ENCODE measurements at places on chromosomes 3 and 15.

DNA sequence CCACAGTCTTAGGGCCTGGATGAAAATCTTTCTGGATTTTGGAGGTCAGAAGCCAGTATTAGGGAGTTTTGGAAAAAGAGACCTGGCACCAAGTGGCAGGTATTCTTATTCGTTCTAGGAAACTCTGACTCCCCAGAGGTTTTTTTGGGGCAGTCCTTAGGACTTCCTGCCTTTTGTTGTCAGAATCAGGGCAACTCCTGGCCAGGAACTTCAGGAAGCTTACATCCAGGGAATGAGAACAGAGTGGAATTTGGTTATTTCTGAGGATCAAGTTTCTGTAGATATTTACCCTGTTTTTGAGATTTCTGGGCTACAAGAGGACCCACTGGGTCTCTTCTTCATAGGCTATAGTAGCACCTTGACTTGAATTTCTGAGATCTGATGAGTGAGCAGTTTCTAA lies 15.5 kb downstream of the SCN10A start:
- no peak for DNase-seq

DNA sequence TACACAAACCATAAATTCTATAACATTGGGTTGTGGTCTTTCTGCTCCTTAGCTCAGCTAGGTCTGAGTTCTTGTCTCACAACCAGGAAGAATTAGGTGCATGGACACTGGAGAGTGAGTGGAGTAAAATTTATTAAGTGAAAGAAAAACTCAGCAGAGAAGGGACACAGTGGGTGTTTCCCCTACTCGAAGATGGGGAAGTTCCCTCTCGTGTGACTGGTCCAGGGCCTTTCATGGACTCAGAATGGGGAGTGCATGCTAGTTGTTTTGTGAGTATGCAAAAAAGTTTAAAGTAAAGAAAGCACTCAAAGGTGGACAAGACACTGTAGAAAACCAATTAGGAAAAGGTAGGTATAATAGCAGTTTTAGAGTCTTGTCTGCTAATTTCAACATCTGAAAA lies 215.5 kb upstream of the RORA start:
- no peak for DNase-seq

DNA sequence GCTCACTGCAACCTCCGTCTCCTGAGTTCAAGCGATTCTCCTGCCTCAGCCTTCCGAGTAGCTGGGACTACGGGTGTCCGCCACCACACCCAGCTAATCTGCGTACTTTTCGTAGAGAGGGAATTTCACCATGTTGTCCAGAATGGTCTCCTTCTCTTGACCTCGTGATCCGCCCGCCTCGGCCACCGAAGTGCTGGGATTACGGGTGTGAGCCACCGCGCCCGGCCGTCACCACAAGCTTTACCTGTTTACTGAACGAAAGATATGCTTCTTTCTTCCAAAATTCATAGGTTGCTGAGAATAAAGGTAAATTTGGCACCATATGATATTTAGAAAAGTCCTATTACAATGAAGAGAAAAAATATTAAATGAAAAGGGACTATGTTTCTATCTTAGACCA lies 333.5 kb upstream of the EPHA6 start:
- DNase-seq = no peak

- peak; percentile 47 for DNase-seq
These were observed 364.9 kb upstream of the RBMS3 start for GRCh38 chr3:28915741-28916500.

- DNase-seq = no peak
These were observed 51.0 kb downstream of the ZDHHC19 start for GRCh38 chr3:196159952-196160804.

DNA sequence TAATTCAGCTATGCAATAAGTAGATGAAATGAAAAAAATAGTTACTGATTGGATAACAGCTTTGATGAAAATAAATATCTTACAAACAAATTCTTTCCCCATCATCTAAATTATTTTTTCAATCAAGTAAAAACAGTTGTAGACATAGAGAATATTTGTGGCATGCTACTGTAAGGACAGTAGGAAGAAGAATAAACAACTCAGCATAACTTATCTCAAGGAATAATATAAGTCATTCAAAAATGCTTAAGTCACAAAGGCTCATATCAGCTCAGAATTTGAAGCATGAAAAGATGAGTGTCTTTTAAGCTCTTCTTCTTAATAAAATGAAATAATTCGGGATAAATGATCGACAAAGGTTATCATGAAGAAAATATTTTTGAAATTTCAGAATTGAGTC lies 1029.0 kb downstream of the ROBO1 start:
- DNase-seq = no peak

GRCh38 chr3:59653405-59654122 lies 603.7 kb upstream of the CFAP20DC start:
- DNase-seq = no peak

DNA sequence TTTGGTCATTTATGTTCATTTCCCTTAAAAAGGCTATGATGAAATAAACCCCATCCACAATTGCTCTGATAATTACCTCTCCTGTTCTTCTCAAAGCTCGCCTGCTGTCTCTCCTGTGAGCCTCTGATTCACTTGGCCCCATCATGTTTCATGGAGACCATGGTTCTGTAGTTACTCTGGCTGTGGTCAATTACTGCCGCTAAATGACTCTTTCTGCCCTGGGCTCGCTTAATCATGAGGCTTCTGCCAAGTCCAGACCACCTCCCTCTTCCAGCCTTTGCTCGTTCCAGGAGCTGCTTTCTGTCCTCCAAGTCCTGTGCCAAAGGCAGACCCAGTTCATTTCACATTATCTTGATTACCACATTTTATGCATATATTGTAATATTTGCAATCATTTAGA lies 91.9 kb downstream of the THSD4 start:
- DNase-seq = no peak

GRCh38 chr3:45689787-45690145 lies 570 bp downstream of the SACM1L start:
- DNase-seq = no peak

DNA sequence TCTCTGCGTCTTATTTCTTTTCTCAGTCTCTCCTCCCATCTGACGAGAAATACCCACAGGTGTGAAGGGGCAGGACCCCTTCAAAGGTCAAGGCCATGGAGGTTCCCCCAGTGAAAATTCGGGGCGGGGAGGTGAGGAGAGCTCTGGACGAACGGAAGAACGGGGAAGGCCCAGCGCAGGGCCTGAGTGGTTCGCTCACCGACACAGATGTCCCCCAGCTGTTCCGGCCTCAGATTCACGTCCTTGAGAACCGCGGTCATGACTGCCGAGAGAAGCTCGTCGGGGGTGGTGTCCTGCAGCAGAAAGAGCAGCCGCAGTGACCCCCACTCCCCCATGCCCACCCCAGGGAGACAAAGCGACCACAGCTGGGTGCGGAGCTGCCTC lies 542 bp downstream of the ACAA1 start:
- DNase-seq = no peak

DNA sequence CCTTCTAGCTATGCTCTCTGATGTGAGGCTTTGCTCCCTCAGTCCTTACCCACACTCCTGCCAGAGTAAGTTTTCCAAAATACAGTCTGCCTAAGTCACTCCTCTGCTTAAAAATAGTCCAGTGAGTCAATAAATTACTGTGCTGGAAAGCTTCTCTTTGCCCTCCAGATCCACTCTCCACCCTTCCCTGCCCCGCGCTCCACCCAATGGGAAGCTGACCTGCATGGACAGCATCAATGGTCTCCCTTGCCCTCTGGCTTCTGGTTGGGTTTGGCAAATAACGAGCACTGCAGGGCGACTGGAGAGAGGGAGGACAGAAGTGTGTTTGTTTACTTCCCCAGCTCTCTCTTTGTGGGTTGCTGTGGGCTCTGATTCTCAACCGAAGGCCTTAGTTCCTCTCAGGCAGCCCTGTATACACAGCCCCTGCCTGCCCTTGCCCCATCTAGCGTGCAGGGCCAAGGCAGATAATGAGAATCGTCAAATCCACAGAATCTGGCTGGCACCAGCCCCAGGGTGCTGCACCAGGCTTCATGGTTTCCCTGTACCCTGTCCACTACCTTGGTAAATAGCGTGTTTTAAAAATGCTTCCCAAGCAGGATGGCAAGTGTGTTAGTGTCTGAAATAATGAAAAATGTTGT lies 110.4 kb downstream of the ADAMTSL3 start:
- no peak for DNase-seq

GRCh38 chr3:49111347-49111746 lies 6.8 kb upstream of the QARS1 start:
- DNase-seq = no peak

- peak; percentile 93 for DNase-seq
These were observed 66.8 kb upstream of the BLM start for GRCh38 chr15:90650117-90650955.

DNA sequence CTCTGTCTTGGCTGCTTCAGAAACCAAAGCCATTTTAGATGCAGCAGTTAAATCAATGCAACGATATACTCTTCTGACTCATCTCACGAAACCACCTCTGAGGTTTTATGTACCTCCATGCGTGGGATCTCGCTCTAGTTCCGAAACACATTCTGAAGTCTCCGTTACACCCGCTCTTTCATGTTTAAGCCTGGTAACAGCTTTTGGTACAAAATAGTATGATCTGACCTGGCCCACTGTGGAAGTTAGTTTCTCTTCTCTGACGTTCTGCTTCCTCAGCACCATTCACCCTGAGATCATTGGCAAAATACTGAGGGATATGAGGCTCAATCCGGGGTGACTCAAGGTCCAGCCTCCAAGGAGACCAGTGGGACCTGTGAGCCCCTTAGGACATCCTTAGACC lies 121.9 kb downstream of the TMEM266 start:
- no peak for DNase-seq

GRCh38 chr3:57966829-57967228 lies 41.4 kb upstream of the FLNB start:
- no peak for DNase-seq

DNA sequence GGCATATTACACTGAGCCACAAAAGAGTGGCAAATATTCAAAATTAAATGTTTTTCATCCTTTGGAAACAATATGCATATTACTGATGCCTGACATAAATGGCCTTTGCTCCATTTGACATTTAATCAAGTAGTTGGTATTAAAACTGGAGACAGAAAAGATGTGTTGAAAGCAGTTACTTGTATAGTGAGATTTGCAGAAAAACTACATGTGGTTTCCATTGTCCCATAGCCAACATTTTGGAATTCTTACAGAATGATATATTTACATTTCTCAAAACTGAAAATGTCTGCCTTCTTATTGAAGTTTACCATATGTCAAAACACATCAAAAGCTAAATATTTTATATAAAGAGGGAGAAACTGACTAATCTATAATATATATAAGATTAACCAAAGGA lies 21.6 kb downstream of the SHOX2 start:
- DNase-seq = no peak

GRCh38 chr3:167738037-167738436 lies 2.5 kb downstream of the SERPINI1 start:
- no peak for DNase-seq

DNA sequence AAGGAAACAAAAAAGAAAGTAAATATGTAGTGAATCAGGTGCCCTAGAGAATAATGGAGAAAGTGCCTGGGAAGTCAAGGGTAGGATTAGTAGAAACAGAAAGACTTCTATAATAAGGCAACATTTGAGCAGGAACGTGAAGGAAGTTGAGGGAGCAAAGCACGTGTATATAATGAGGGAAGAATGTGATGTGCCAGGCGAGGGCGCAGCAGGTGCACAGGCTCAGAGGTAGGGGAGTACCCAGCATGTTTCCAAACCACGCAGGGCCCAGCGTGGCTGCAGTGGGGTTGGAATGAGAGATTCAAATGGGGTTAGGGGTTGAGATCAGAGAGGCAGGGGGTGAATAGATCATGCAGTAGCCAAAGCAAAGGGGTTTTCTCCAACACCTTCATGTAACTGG lies 91.9 kb upstream of the VGLL4 start:
- no peak for DNase-seq

DNA sequence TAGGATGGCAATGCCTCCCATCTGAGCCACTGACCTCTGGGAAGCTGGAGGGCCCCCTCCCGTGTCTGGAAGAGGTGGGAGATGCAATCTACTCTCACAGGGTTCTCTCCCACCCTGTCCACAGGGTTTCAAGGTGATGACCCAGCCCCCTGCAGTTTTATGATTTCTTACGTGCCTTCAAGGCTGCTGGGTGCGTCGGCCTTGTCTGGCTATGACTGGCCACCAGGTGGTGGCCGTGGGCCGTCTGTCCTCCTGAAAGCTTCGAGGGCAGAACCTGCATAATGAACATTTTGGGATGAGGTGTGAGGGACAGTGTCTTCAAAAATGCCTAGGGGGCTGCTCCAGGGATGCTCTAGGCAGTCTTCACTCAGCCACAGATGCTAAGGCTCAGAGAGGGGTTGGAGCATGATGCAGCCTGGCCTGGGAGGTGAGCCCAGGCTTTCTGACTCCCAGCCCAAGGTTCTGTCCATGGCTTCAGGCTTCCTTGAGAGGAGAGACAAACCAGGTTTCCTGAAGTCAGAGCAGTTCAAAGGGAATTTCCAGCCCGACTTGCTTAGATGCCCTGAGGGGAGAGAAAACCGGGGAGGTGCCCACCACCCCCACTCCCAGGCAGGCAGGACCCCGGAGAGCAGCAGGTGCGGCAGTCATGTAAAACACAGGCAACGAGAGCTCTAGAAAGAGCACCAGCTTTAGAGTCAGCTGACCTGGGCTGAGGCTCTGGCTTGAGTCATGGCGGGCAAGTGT lies 18.7 kb downstream of the ISG20 start:
- no peak for DNase-seq

DNA sequence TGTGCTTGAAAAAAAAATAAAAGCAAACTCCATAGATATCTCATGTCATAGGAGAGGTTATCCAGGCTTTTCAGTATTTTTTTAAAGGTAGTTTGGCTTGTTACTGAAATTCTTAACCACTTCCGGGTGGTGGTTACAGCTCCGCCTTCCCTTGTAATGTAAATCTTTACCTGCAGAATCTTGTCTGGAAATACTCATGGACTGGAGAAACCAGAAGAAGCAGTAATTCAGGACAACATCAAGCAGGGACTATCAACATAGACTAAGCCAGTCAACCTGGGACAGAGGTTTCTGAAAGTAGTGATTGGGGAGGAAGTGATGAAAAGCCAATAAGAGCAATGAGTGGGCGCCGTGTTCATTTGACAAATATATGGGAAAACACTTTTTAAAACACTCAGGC lies 78.9 kb upstream of the SKOR1 start:
- no peak for DNase-seq

GRCh38 chr3:79018671-79019136 lies 749.1 kb downstream of the ROBO1 start:
- DNase-seq = no peak

- DNase-seq = no peak
These were observed 18.7 kb downstream of the AP3S2 start for GRCh38 chr15:89874926-89875564.

DNA sequence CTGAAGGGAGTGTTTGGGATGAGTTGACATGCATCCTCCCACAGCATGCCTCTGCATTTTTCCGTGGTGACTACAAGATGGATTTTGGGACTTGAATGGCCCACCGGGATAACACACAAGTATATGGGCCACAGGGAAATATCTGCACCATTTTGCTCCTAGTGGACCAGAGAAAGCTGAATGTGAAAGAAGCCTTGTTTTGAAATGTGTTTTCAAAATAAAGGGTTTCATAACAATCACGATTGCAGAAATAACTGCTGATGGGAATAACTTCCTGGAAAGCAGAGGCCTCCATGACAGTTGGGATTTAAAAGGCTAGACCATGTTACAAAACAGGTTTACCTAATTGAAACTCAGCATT lies 77.5 kb upstream of the PRR23C start:
- no peak for DNase-seq

All from glomerular endothelial cell (primary cell).